MCF 10A (cell line): ENCODE measurements at places on chromosomes 2 and 18.

DNA sequence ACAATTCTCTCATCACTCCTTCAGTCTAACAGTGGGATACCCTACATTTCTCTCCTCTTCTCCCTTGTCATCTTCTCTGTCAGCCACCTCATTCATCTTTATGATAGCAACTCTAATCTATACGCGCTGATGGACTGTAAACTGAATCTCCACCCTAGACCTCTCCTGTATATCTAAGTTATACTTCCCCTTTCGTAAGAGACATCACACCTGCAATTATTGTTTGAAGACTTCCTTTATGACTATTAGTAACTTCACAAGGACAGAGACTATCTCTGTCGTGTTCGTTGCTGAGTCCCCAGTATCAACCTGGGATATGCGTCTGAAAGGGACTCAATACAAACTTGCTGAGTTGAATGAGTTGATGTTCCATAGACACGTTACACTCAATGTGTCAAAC is 263.2 kb downstream of the IRS1 start:
- H3K36me3 ChIP-seq, result no peaks in the 10 kb centered on the region
- H3K27ac ChIP-seq, result no peak overlapping the region
- H3K4me1 ChIP-seq, result peaks cover 6% of the 10 kb centered on the region
- DNase-seq, result no peak
- H3K4me3 ChIP-seq, result no peak overlapping the region
- no peaks in the 10 kb centered on the region for H3K27me3 ChIP-seq

- H3K4me3 ChIP-seq, result peak overlapping the region; percentile 26
- no peaks in the 10 kb centered on the region for H3K36me3 ChIP-seq
- no peak for DNase-seq
- H3K4me1 ChIP-seq, result peaks cover 23% of the 10 kb centered on the region
Measured at GRCh38 chr2:101395545-101396315, 8.4 kb upstream of the CREG2 start.

GRCh38 chr2:143390171-143390570 is 261.0 kb downstream of the ARHGAP15 start:
- no peak overlapping the region for H3K4me3 ChIP-seq
- H3K4me1 ChIP-seq, result no peaks in the 10 kb centered on the region
- no peaks in the 10 kb centered on the region for H3K27me3 ChIP-seq
- no peak for DNase-seq
- no peak overlapping the region for H3K27ac ChIP-seq

DNA sequence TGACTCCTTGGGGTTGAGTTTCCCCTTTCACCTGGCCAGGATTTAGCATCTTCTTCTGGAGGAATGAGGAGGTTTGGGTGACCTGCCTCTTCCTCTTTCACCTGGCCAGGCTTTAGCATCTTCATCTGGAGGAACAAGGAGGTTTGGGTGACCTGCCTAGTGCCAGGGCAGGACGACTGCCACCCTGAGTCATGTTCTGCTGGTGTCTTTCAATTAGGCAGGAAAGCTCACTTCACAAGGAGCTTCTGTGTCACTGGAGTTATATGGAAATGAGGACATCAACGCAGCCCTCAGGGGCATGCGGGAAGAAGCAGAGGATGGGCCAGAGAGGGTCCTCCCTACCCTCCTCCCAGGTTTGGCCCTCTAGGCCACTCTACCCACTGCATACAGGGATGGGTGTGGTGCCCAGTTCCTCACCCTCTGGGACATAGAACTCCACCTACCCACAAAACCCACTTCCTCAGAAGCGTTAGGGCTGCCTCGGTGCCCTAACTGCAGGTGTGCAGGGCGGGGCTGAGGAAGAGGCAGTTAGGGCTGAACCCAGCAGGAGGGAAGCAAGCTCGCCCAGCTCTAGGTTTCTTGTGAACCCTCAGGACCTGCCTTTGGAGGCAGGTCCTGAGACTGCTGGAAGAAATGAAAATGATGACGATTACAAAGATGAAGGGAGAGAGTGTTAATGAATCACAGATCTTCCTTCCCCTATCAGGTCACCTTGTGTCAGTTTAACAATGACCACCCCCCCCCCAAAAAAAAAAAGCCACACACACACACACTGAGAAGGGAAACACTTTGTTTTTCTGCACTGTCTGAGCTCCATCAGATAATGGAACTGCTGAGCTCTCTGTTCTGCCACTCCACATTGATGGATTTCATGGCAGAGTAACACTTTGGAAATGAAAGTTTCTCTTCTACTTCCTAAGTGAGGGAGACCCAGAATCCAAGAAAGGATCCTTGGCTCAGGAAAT is 71.0 kb downstream of the ARL4C start:
- no peak for DNase-seq
- H3K4me1 ChIP-seq, result peaks cover 26% of the 10 kb centered on the region
- no peak overlapping the region for H3K4me3 ChIP-seq
- H3K36me3 ChIP-seq, result peaks cover 6% of the 10 kb centered on the region
- H3K27ac ChIP-seq, result peak overlapping the region; percentile 16

- peaks cover 32% of the 10 kb centered on the region for H3K4me1 ChIP-seq
- no peaks in the 10 kb centered on the region for H3K36me3 ChIP-seq
- H3K27me3 ChIP-seq, result no peaks in the 10 kb centered on the region
Measured at GRCh38 chr18:26746398-26746797, 119.1 kb downstream of the AQP4 start.

GRCh38 chr2:174553811-174554493 is 43.7 kb downstream of the WIPF1 start:
- no peaks in the 10 kb centered on the region for H3K4me1 ChIP-seq
- no peak overlapping the region for H3K4me3 ChIP-seq

- H3K27me3 ChIP-seq, result no peaks in the 10 kb centered on the region
- H3K27ac ChIP-seq, result no peak overlapping the region
- H3K4me1 ChIP-seq, result no peaks in the 10 kb centered on the region
- no peak overlapping the region for H3K4me3 ChIP-seq
- peaks cover 43% of the 10 kb centered on the region for H3K36me3 ChIP-seq
- no peak for DNase-seq
Measured at GRCh38 chr2:219182331-219183150, 4.5 kb downstream of the RETREG2 start.

GRCh38 chr18:77560341-77560992 is 310.8 kb downstream of the GALR1 start:
- H3K4me3 ChIP-seq, result no peak overlapping the region
- H3K27me3 ChIP-seq, result no peaks in the 10 kb centered on the region
- H3K27ac ChIP-seq, result peak overlapping the region; percentile 62
- H3K4me1 ChIP-seq, result peaks cover 23% of the 10 kb centered on the region
- no peak for DNase-seq

- peaks cover 20% of the 10 kb centered on the region for H3K4me1 ChIP-seq
- H3K27ac ChIP-seq, result no peak overlapping the region
- H3K27me3 ChIP-seq, result no peaks in the 10 kb centered on the region
- no peak for DNase-seq
- no peak overlapping the region for H3K4me3 ChIP-seq
- no peaks in the 10 kb centered on the region for H3K36me3 ChIP-seq
Measured at GRCh38 chr18:53541924-53542323, 682.5 kb downstream of the MBD2 start.

DNA sequence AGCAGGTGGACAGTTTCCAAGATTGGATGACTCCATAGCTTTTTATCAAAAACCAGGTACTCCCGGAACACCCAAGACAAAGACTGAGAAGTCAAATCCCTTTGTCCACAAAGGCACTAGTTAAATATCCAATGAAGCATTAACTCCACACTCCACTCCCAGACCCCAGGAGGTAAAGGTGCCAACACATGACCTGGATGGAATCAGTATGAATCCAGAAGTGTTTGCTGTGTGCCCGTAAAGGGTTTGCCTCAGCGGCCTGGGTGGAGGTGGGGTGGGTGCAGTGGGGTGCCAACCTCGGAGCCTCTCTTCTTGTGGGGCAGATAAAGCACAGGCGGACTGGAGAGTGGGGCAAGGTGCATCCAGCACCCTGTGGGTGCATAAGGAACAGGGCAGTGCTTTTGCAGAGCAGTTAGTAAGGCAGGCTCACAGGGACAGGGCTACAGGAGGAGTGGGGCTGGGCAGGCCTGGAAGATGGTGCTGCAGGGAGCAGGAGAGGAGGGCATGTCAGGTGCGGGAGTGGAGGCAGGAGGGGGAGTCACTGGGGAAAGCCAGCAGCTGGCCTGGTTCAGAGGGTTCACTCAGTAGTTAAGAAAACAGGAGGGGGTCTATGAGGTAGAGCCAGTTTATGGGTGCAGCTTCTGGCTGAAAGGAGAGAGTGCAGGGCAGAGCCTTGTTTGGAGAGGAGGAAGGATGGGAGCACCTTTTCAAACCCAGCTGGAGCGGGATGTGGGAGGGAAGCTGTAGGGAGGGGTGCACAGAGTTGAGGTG is 208.4 kb upstream of the SMAD2 start:
- no peaks in the 10 kb centered on the region for H3K27me3 ChIP-seq
- H3K36me3 ChIP-seq, result no peaks in the 10 kb centered on the region
- peaks cover 35% of the 10 kb centered on the region for H3K4me1 ChIP-seq
- no peak overlapping the region for H3K27ac ChIP-seq

DNA sequence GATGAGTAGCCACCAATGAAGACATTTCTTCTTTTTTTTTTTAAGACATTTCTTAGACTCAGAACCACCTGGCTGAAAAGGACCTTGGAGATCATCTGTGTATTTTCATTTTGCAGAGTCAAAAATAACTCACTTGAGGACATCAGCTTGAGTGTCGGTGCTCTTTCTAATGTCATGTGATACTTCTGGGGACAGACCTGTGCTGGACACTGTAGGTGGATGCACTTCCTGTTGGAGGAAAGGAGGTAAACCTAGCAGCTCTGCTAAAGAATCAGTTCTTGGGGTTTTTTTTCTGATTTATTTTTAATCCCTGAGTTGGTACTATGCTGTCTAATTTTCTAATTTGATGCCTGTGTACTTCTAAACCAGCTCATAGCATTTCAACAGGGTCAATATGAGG is 283.9 kb upstream of the CRIM1 start:
- no peak for DNase-seq
- H3K27ac ChIP-seq, result no peak overlapping the region
- H3K27me3 ChIP-seq, result peaks cover 21% of the 10 kb centered on the region
- H3K4me3 ChIP-seq, result no peak overlapping the region
- peaks cover 4% of the 10 kb centered on the region for H3K36me3 ChIP-seq
